ENCODE measurements at places on chromosomes 2 and 18.

GRCh38 chr2:27494944-27495554 is at the start of gene FNDC4:
Gene FNDC4, minus strand, starts transcription at chr2:27495200. Its CDS starts 521 bp downstream, at chr2:27494679.
- no peak for DNase-seq

DNA sequence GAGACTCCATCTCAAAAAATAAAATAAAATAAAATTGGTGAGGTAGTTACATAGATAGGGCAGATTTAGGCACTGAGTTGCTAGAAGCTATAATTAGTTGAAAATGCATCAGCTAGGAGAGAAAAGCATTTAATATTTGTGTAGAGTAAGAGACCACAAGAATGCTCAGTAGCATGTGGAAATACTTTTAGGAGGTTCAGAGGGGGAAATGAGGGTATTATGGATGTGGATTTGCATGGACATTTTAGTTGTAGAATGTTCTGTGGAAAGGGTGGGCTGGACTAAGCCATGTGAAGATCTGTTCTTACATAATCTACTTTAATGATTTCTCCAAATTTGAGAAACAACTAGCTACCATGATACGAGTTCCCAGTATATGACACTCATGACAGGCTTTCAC is 95.5 kb downstream of the ATP9B start:
- DNase-seq: no peak

GRCh38 chr2:33412920-33413319 is 63.5 kb upstream of the RASGRP3 start:
- no peak for DNase-seq

- DNase-seq: no peak
These were observed 51.5 kb upstream of the LYPD6 start for GRCh38 chr2:149278872-149279264.

- no peak for DNase-seq
These were observed 7.6 kb upstream of the CFLAR start for GRCh38 chr2:201108341-201108740.
